Activated CD4-positive, alpha-beta T cell treated with anti-CD3 and anti-CD28 coated beads for 36 hours (primary cell): ENCODE measurements at places on chromosomes 1 and 21. TPM values are rescaled to one million over a fixed set of nuclear protein-coding genes. Genes with fewer than 3 reads are reported as not detected.

The UTS2 gene
- total RNA-seq = not detected

The NUP210L gene
- total RNA-seq = 0.04 TPM

DNA sequence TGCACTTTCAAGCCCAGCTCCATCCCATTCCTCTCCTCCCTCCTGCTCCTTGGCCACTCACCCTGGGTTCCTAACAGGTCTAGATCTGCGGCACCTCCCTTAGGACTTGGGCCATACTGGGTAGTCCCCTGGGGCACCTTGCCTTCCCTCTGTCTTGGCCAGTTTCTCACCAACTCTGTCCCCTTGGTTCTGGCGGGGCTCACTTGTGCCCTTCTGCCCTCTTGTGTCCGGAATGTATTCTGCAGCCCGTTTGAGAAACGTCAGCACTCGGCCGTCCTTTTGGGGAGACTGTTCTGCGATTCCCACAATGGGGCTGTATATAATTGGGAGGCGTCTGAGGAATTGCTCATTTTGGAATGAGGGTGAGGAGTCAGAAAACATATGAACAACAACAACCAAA is 162.4 kb downstream of the ZSCAN20 start:
- DNase-seq = peak; percentile 50
- H3K27ac ChIP-seq = no peak overlapping the region
- no peaks in the 10 kb centered on the region for H3K36me3 ChIP-seq
- no peak overlapping the region for H3K4me3 ChIP-seq
- no peaks in the 10 kb centered on the region for H3K4me1 ChIP-seq
- H3K27me3 ChIP-seq = peaks cover 25% of the 10 kb centered on the region

The CFAP107 gene
- not detected for total RNA-seq

- peak; percentile 74 for DNase-seq
- no peaks in the 10 kb centered on the region for H3K27me3 ChIP-seq
- peaks cover 26% of the 10 kb centered on the region for H3K36me3 ChIP-seq
- H3K4me3 ChIP-seq = peak overlapping the region; percentile 87
These were observed 35.8 kb downstream of the SLC2A1 start for GRCh38 chr1:42922687-42923366.

The SPATA17 gene
- not detected for total RNA-seq

The SOX13 gene
- 0.73 TPM for total RNA-seq

- H3K4me3 ChIP-seq = no peak overlapping the region
- H3K4me1 ChIP-seq = peaks cover 5% of the 10 kb centered on the region
- peaks cover 4% of the 10 kb centered on the region for H3K27me3 ChIP-seq
- no peak for DNase-seq
- H3K27ac ChIP-seq = no peak overlapping the region
These were observed 80.2 kb upstream of the GADD45A start for GRCh38 chr1:67604778-67605177.

The SSU72 gene
- 105 TPM for total RNA-seq

DNA sequence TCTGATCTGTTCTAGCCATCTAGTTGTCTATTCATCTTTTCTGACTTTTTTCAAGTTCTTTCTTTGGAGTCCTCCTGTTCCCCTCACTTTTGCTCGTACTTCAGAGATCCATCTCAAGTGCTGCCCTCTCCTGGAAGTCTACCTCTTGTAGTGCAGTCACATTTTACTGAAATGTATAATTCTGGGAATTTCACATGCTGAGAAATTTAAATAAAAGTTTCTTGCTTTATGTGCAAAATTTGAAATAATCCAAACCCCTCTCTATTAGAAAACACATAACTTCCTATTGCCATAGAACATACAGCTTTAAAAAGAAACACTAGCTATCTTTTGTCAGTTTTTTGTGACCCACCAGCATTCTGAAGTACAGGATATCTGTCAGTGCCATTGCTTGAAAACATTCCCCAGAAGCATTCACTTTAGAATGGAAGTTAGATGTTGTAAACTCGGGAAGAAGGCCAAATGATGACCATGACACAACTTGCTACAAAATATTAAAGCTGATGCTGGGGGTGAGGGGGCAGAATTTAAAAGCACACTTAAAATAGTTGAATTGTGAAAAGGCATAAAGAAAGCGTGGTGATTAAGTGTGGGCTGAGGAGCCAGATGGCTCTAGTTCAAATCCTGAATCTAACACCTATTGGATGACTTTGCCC is 22.0 kb downstream of the RLF start:
- no peak overlapping the region for H3K4me3 ChIP-seq
- DNase-seq = peak; percentile 31
- H3K36me3 ChIP-seq = peaks cover 9% of the 10 kb centered on the region
- peaks cover 71% of the 10 kb centered on the region for H3K4me1 ChIP-seq

DNA sequence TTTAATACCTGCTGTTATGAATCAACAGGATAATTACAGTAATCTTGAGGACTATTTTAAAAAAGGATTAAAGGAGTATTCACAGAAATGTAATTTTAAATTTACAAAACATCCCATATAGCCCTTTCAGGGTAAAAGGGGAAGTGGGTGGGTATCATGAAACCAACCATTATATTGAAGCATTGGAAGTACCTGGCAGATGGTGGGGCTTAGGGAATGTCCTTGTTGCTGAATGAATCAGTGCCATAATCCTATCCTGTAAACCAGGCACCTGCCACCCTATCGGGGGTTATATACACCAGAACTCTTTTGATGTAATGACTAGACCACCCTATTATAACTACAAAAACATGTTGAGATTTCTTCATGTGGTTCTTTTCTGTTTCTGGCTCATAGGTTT is 30.4 kb downstream of the CDC14A start:
- H3K27ac ChIP-seq = no peak overlapping the region
- peaks cover 3% of the 10 kb centered on the region for H3K27me3 ChIP-seq
- H3K4me1 ChIP-seq = peaks cover 72% of the 10 kb centered on the region
- H3K36me3 ChIP-seq = peaks cover 23% of the 10 kb centered on the region
- no peak overlapping the region for H3K4me3 ChIP-seq
- no peak for DNase-seq

- H3K27me3 ChIP-seq = no peaks in the 10 kb centered on the region
- no peaks in the 10 kb centered on the region for H3K36me3 ChIP-seq
- H3K4me3 ChIP-seq = no peak overlapping the region
- no peak overlapping the region for H3K27ac ChIP-seq
- no peak for DNase-seq
These were observed 113.4 kb downstream of the DISP1 start for GRCh38 chr1:222928212-222928611.

DNA sequence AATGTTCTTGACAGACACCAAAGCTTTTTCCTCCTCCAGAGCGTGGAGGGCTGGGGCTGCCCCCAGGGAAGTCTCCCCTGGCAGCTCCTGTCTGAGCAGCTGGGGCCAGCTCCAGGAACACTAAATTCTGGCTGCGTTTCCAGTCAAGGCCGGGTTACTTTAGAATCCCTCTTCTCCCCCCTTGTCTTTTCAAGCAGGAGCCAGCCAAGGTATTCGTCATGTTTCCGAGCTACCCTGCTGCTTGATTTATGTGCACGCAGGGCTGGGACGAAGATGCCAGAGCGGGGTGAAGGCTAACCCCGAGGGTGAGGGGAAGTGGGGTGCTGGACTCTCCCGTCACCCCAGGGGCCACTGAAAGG is 68.1 kb upstream of the ANGPTL1 start:
- DNase-seq = no peak
- H3K4me1 ChIP-seq = peaks cover 5% of the 10 kb centered on the region
- no peak overlapping the region for H3K27ac ChIP-seq
- H3K27me3 ChIP-seq = peaks cover 6% of the 10 kb centered on the region
- H3K36me3 ChIP-seq = no peaks in the 10 kb centered on the region

The HENMT1 gene
- total RNA-seq = 14.6 TPM

GRCh38 chr1:106954661-106955229 is 101.7 kb upstream of the PRMT6 start:
- DNase-seq = no peak
- no peak overlapping the region for H3K4me3 ChIP-seq
- peaks cover 9% of the 10 kb centered on the region for H3K27me3 ChIP-seq
- H3K36me3 ChIP-seq = no peaks in the 10 kb centered on the region
- no peaks in the 10 kb centered on the region for H3K4me1 ChIP-seq
- no peak overlapping the region for H3K27ac ChIP-seq

- H3K4me3 ChIP-seq = no peak overlapping the region
- H3K36me3 ChIP-seq = no peaks in the 10 kb centered on the region
- H3K27me3 ChIP-seq = peaks cover 6% of the 10 kb centered on the region
- H3K4me1 ChIP-seq = peaks cover 4% of the 10 kb centered on the region
- no peak for DNase-seq
These were observed 149.0 kb upstream of the C1orf87 start for GRCh38 chr1:60222360-60223115.

- H3K27ac ChIP-seq = peak overlapping the region; percentile 11
- no peak for DNase-seq
- peaks cover 39% of the 10 kb centered on the region for H3K36me3 ChIP-seq
- H3K27me3 ChIP-seq = no peaks in the 10 kb centered on the region
These were observed 27.0 kb downstream of the ZZZ3 start for GRCh38 chr1:77655431-77655974.

GRCh38 chr1:16191916-16192546 is 20.4 kb downstream of the ARHGEF19 start:
- H3K4me1 ChIP-seq = peaks cover 3% of the 10 kb centered on the region
- no peak for DNase-seq
- H3K4me3 ChIP-seq = no peak overlapping the region
- peaks cover 6% of the 10 kb centered on the region for H3K27me3 ChIP-seq
- H3K27ac ChIP-seq = no peak overlapping the region
- H3K36me3 ChIP-seq = no peaks in the 10 kb centered on the region

The CLEC20A gene
- total RNA-seq = not detected

The COL6A2 gene
- 3.3 TPM for total RNA-seq

DNA sequence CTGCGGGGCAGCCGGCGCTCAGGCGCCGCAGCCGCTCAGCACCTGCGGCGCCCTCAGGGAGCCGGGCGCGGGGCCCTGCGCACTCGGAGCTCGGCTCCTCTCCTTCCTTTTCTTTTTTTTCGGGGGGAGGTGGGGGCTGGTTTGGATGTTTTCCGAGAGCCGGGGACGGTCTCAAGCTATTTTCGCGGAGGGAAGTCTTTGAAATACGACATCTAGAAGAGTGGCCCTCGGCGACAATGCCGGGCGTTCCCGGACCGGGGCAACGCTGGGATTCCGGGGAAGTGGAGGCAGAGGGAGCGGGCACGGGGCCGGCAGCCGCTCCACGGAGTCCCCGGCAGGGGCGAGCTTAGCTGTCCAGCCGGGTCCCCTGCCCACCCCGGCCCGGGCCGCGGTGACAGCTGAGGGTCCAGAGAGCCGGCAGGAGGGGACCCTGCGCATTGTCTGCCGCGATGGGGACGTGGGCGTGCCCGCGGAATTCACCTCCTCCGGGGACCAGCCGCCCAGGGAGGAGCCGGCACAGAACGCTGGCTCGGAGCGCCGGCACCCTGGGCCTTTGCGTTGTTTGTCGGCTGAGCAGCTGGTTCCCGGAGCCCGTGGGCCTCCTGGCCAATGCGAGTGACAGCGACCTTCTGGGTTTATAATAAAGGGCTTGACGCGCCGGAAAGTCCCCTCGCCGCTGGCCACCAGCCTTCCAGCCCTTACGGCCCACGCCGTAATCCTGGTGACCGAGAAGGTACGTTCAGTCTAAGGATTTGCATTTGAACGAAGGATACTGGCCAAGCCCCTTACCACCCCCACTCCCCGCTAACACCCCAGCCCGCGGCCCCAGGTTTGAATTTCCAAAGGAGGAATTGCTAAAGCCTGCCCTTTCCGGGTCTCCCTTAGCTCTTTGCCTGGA is 582 bp downstream of the SLC37A1 start:
- H3K36me3 ChIP-seq = peaks cover 15% of the 10 kb centered on the region
- H3K4me1 ChIP-seq = peaks cover 13% of the 10 kb centered on the region
- peak overlapping the region; percentile 82 for H3K27ac ChIP-seq
- peak; percentile 81 for DNase-seq
- peak overlapping the region; percentile 81 for H3K4me3 ChIP-seq
- no peaks in the 10 kb centered on the region for H3K27me3 ChIP-seq

The RAB4A gene
- 22.1 TPM for total RNA-seq

- peak overlapping the region; percentile 86 for H3K27ac ChIP-seq
- no peak overlapping the region for H3K4me3 ChIP-seq
These were observed 46.8 kb upstream of the RUNX1 start for GRCh38 chr21:35095859-35096291.

DNA sequence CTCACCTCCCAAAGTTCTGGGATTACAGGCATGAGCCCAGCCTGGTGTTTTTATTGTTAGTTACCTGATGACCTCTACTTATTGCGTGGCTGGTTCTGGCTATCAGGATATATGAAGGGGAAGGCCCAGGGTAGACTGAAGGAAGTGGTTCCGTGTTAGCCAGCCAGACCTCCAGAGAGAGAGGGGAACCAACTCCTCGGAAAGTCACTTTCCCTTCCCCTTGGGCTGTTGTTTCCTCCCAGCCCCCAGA is 2.5 kb upstream of the RCSD1 start:
- peaks cover 53% of the 10 kb centered on the region for H3K4me1 ChIP-seq
- peak overlapping the region; percentile 98 for H3K27ac ChIP-seq
- no peaks in the 10 kb centered on the region for H3K27me3 ChIP-seq
- peaks cover 13% of the 10 kb centered on the region for H3K36me3 ChIP-seq
- DNase-seq = no peak

DNA sequence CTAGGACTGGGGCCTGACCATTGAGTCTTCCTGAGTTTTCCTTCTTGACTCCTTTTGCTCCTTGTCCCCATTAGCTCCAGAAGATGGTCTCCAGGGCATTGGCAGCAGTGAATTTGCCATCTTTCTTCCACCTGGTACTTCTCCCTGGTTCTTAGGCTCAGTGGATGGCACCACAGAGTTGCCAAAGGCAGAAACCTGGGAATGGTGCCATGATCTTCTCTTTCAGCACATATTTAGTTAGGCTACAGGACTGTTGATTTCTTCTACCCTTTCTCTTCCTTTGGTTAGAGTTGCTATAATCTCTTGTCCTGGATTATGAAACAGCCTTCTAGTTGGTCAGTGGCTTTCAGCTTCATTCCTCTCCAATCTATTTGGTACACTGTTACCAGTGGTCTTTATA is 6.2 kb downstream of the ZBTB40 start:
- H3K36me3 ChIP-seq = peaks cover 6% of the 10 kb centered on the region
- H3K4me3 ChIP-seq = no peak overlapping the region
- peaks cover 50% of the 10 kb centered on the region for H3K4me1 ChIP-seq
- no peak for DNase-seq

The ADGRB2 gene
- 1.2 TPM for total RNA-seq
